Spleen (tissue), 13 donors: ENCODE measurements at places on chromosomes 7 and 10.
A peak's percentile ranks its signal among the peaks of the same experiment; 100 is the strongest.

- no peaks in the 10 kb centered on the region for H3K27me3 ChIP-seq
- no peak for DNase-seq
- H3K4me3 ChIP-seq: no peak overlapping the region
- peaks cover 82% of the 10 kb centered on the region for H3K36me3 ChIP-seq
Observed at GRCh38 chr10:121835376-121835775, 92.5 kb downstream of the ATE1 start.

DNA sequence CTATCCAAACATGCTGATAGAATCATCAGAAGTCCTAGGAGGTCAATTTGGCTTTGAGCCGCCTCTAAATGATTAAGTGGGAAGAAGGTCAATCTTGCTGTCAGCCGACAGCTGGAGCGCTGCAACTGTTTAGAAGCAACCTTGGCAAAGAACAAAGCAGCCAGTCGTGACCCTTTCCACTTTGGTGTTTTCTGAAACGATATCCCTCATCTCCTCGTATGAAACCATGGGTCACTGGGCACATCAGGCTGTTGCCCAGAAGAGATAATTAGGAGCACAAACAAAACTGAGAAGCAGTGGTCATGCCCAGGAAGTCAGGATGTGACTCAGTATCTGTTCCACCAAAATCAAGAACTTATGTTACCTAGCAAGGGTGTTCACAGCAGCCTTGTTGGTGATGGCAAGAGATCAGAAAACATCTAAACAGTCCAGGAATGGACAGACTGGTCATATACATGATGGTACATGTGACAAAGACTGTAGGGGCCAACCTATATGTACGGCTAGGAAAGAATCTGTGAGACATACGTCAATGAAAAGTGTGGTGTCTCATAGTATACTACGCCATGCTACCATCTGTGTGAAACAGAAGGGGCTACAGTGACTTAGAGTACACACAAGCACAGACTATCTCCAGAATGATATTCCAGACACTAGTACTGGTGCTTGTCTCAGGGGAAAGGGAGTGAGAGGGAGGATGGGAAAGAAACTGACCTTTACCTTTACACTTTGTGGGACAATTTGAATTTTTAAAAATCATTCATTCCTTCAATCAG is 22.4 kb downstream of the STN1 start:
- H3K27me3 ChIP-seq: no peaks in the 10 kb centered on the region
- H3K27ac ChIP-seq: peak overlapping the region; percentile 75
- H3K4me3 ChIP-seq: no peak overlapping the region
- H3K36me3 ChIP-seq: peaks cover 86% of the 10 kb centered on the region
- H3K4me1 ChIP-seq: peaks cover 16% of the 10 kb centered on the region

- no peak overlapping the region for H3K27ac ChIP-seq
- H3K27me3 ChIP-seq: no peaks in the 10 kb centered on the region
- H3K36me3 ChIP-seq: peaks cover 10% of the 10 kb centered on the region
- peak; percentile 27 for DNase-seq
- no peaks in the 10 kb centered on the region for H3K4me1 ChIP-seq
Observed at GRCh38 chr10:44988957-44989585, 10.5 kb upstream of the DEPP1 start.

DNA sequence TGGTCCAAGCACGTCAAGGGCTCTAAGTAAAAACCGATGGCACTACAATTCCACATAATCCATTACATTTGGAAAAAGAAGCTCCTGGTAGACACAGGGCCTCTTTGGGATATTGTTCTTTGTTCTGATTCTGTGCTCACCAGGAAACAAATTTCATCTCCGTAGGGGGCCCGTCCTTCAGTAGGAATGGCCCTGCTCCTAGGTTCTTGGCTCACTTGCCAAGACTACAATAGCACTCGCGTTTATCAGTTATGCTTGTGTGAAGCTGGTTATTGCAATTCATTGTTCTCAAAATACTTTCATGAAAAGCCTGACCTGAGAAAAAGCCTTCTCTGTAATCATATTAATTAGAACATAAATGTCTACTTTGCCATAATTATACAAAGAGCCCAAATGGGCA is 10.3 kb upstream of the ZC3HAV1L start:
- H3K4me1 ChIP-seq: peaks cover 17% of the 10 kb centered on the region
- no peak overlapping the region for H3K4me3 ChIP-seq
- peaks cover 68% of the 10 kb centered on the region for H3K36me3 ChIP-seq
- peak overlapping the region; percentile 75 for H3K27ac ChIP-seq
- no peak for DNase-seq

GRCh38 chr7:138645284-138645683 is 55.9 kb downstream of the SVOPL start:
- no peak overlapping the region for H3K4me3 ChIP-seq
- no peaks in the 10 kb centered on the region for H3K27me3 ChIP-seq
- H3K4me1 ChIP-seq: no peaks in the 10 kb centered on the region
- no peak overlapping the region for H3K27ac ChIP-seq
- H3K36me3 ChIP-seq: no peaks in the 10 kb centered on the region
- DNase-seq: no peak

DNA sequence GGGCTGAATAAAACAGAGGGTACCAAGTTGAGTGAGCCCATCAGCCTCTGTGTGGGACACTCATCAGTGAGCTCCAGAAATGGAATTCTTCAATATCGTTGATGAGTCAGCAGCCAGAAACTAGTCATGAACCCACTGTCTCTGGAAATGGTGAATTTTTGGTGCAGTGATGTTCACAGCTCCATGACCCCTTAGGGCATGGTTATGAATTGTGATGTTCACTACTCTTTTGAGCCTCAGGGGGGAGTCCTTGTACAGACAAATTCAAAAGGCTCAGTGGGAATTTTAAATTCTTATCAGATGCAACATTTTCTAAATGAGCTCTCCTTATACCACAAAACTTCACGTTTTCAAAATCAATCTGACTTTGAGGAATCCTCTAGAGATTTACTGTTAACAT is 335.7 kb downstream of the PHTF2 start:
- no peak for DNase-seq
- no peaks in the 10 kb centered on the region for H3K27me3 ChIP-seq
- H3K4me3 ChIP-seq: no peak overlapping the region
- H3K27ac ChIP-seq: no peak overlapping the region

DNA sequence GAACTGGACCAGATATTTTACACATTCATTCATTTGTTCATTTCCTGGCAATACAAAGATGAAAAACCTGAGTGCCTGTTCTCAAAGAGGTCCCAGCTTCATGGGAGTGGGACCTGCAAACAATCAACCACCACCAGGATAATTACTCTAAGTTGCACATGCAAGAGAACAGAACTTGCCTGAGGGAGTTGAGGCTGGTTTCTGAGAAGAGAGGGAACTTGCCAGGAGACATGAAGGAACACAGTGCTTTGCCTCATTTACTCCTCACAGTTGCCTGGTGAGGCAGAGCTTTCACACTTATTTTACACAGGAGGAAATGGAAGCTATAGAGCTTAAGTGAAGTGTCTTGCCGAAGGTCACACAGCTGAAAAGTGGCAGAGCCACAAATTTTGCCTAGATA is 170.1 kb downstream of the SORCS3 start:
- no peak overlapping the region for H3K27ac ChIP-seq
- no peaks in the 10 kb centered on the region for H3K4me1 ChIP-seq
- no peaks in the 10 kb centered on the region for H3K36me3 ChIP-seq
- no peak overlapping the region for H3K4me3 ChIP-seq
- no peak for DNase-seq
- H3K27me3 ChIP-seq: no peaks in the 10 kb centered on the region

DNA sequence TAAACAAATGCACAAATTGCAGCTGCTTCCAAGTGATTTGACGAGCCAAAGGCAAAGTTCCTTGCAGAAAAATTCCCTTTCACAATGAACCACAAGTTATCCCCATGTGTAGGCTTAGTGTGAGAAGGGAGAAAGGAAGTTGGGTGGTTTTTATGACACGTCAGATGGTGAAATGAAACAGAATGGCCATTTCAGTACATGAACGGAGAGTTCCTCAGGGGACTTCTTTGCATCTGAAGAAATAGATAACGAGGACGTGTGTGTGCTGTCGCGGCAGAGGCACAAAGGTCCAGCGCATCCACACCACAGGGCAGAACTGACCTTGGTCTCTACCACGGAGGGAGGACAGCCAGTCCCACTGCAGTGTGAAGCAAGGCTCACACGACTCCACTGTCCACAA is 135.9 kb downstream of the PAXIP1 start:
- H3K27ac ChIP-seq: no peak overlapping the region
- no peaks in the 10 kb centered on the region for H3K27me3 ChIP-seq
- peak; percentile 27 for DNase-seq
- no peaks in the 10 kb centered on the region for H3K4me1 ChIP-seq
- H3K36me3 ChIP-seq: no peaks in the 10 kb centered on the region

- H3K4me3 ChIP-seq: no peak overlapping the region
- no peaks in the 10 kb centered on the region for H3K4me1 ChIP-seq
- H3K36me3 ChIP-seq: no peaks in the 10 kb centered on the region
- H3K27me3 ChIP-seq: no peaks in the 10 kb centered on the region
Observed at GRCh38 chr10:77590344-77591237, 47.0 kb downstream of the KCNMA1 start.

DNA sequence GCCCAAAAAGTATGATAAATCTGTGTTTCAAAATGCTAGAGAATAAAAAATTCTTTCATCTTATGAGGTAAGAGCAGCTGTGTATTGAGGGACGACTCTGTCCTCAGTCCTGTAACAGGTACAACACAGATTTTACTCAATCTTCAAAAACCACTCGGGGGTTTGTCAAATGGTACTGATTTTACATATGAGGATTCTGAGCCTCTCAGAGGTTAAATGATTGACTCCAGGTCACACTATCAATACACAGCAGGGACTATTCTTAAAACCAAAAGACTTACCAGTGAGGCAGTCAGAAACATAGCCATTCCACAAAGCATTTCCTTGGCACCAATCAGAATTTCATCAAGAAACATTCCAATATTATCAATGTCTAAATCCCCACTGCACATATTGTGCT is 95.5 kb downstream of the SGMS1 start:
- H3K36me3 ChIP-seq: no peaks in the 10 kb centered on the region
- no peak for DNase-seq
- no peaks in the 10 kb centered on the region for H3K27me3 ChIP-seq
- H3K4me1 ChIP-seq: peaks cover 11% of the 10 kb centered on the region

GRCh38 chr10:102268375-102268888 is 23.1 kb downstream of the GBF1 start:
- no peak overlapping the region for H3K4me3 ChIP-seq
- H3K27me3 ChIP-seq: no peaks in the 10 kb centered on the region
- H3K27ac ChIP-seq: no peak overlapping the region
- peaks cover 17% of the 10 kb centered on the region for H3K4me1 ChIP-seq
- DNase-seq: no peak

DNA sequence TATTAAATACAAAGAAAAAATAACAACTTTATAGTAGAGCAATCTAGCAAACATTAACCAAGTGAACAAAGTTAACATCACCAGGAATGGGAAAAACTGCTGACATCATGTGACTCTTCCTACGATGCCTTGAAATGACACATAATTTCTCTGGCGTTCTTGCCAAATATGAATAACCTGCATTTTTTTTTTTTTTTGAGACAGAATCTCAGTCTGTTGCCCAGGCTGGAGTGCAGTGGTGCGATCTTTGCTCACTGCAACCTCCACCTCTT is 126.5 kb upstream of the VKORC1L1 start:
- H3K36me3 ChIP-seq: no peaks in the 10 kb centered on the region
- no peaks in the 10 kb centered on the region for H3K27me3 ChIP-seq
- no peak overlapping the region for H3K27ac ChIP-seq
- DNase-seq: no peak
- H3K4me1 ChIP-seq: peaks cover 13% of the 10 kb centered on the region

- no peak for DNase-seq
- no peaks in the 10 kb centered on the region for H3K36me3 ChIP-seq
- H3K4me1 ChIP-seq: peaks cover 47% of the 10 kb centered on the region
- H3K27ac ChIP-seq: no peak overlapping the region
Observed at GRCh38 chr10:71238626-71239025, 26.3 kb downstream of the UNC5B start.

- DNase-seq: no peak
- H3K4me3 ChIP-seq: peak overlapping the region; percentile 84
- H3K4me1 ChIP-seq: peaks cover 42% of the 10 kb centered on the region
- H3K36me3 ChIP-seq: no peaks in the 10 kb centered on the region
Observed at GRCh38 chr7:74655324-74655723, 2.2 kb upstream of the GTF2I start.

DNA sequence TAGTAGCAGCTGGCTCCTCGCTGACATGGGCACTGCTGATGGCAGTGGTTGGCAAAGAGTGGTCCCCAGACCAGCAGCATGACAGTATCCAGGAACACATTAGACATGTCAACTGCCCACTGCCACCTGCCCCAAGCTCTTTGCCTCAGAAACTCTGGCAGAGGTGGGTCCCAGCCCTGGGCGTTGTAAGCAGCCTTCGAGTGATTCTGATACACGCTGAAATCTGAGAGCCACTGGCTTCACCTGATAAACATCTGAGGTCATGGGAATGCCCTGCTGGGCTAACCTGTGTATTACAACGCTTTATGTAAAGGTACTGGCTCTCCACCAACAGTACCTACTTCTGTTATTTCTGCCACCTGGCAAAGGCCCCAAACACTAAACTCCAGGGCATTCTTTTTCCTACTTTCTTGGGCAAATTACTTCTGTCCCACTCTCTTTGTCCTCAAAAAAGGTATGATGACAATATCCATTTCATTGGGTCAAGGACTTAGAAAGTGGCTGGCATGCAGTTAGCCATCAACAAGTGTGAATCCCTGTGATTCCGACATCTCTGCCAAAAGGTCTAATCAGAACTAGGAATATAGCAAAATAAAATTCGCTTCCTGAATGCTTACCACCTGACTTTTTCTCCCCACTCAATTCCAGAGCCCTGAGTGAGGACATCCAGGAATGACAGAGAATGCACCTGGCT is 9.2 kb downstream of the SGMS1 start:
- no peaks in the 10 kb centered on the region for H3K36me3 ChIP-seq
- H3K4me3 ChIP-seq: no peak overlapping the region
- peaks cover 88% of the 10 kb centered on the region for H3K4me1 ChIP-seq
- no peak overlapping the region for H3K27ac ChIP-seq
- no peaks in the 10 kb centered on the region for H3K27me3 ChIP-seq

DNA sequence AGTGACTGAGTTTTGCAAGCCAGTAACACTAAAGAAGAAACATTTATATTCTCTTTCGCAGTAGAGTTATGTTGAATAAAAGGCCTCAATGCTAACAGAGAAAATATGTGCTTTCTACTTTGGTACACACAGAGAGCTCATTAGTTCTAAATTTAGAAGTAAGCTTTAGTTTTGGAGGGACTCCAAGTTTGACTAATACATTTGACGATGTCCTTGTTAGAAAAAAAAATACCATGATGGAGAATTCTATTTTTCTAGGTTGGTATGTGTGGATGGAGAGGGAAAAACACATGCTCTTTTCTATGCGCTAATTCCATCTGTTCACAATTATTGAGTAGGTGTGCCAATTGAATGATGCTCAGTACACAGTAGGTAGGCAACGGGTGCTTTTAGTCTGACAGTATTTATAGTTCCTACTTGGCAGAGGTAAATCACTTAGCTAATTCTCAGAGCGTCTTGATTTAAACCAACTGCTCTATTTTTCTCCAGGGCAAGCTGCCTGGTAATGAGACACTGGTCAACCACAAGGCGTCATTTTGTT is 327.2 kb upstream of the AKR1E2 start:
- H3K4me3 ChIP-seq: no peak overlapping the region
- no peaks in the 10 kb centered on the region for H3K27me3 ChIP-seq
